ENCODE measurements at places on chromosomes 13 and 19. TPM values are rescaled to one million over a fixed set of nuclear protein-coding genes. Genes with fewer than 3 reads are reported as not detected.

The ZIC5 gene
- 0.17 TPM for total RNA-seq

The ATP4B gene
- not detected for total RNA-seq

- DNase-seq, result no peak
Measured at GRCh38 chr19:14542711-14543328, 13.4 kb downstream of the TECR start.

DNA sequence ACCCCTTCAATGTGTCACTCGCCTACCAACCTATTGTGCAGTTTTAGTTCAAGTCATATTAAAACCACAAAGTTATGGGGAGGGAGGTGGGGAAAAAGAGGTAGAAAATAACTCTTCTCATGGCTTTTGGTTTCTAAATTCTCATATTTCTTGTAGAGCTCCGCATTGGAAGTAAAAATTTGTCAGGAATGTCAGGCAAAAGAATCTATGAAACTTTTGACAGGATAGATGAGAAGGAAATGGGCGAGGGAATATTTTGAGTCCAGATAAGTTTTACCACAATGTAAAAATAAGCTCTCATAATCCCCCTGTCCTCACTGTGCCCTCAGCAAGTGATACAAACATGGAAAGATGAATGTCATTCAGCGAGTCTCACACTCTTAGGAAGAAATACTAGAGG, 270.4 kb downstream of the DLEU7 start:
- DNase-seq, result no peak

DNA sequence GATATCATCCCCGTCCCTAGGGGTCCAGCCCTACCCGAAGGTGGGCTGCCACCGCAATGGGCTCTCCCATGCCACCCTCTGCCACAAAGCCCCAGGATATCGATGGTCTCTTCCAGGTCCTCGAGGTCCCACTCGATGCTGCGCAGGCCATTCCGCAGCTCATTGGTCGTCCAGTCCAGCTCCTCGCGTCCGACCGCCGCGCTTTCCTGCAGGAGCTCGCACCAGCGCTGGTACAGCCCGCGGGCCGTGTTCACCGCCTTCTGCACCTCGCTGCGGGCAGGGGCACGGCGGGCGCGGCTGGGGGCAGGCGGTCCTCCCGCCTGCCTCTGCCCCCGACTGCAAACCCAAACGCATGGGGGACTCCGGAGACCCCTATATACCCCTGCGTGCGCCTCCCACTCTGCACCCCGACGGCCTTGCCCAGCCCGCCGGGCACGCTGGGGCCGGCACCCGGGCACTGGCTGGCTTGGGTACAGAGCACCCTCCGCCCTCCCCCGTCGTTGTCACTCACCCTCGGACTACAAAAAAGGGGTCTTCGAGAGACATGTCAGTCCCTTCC, 468 bp downstream of the STX10 start:
- DNase-seq, result peak; percentile 29

DNA sequence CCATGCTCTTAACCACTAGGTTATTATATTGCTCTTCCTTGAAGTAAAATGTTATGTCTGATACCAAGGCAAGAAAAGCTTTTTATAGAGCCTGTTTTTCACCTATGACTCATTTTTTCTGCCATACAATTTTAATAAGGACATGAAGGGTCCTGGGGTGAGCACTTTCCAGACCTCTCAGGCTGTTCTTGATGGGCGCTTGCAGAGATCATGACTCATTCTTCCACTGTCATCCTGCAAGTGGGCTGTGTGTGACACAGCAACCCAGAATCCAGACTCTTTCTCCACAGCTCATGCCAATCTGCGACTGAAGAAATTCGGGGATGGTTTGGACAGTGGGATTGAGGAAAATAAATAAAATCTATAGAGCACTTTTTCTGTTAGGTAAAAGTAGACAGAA, 506.7 kb upstream of the NBEA start:
- peak; percentile 63 for DNase-seq

Data from astrocyte (in vitro differentiated cells and primary cell).